Left colon (tissue), 2 donors: ENCODE measurements at places on chromosomes 7 and 10.

- DNase-seq: no peak
Observed at GRCh38 chr7:76428149-76428823, 3.5 kb downstream of the ZP3 start.

GRCh38 chr10:33570495-33570894 lies 236.0 kb upstream of the NRP1 start:
- DNase-seq: no peak

DNA sequence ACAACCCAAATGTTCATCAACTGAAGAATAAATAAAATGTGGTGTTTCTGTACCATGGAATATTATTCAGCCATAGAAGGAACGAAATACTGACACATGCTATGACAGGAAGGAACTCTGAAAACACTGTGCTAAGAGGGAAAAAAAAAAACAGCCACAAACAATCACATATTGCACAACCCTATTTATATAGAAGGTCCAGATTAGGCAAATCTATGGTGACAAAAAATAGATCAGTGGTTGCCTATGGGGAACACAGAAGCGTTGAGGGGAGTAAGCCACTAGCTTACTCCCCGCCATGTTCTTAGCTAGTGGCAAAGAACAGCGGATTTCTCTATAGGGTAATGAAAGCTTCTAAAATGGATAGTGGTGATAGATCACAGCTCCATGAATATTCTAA lies 198.4 kb downstream of the TPST1 start:
- DNase-seq: no peak

DNA sequence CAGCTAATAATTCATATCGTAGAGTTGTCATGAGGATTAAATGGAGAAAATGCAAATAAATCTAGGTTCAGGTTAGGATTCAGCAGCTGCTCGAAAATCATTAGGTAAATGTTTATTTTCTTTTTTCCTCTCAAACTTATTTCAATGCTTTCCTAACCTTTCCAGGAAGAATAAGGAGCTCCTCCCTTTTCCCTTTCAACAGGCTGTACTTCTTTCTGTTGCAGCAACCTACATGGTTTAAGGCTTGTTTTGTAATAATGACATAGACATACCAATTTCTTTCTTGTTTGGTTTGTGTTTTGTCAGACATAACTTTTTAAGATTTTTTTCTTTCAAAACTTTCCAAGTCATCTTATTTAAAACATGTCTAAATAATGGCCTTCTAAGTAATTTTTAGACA lies 18.2 kb downstream of the GPR141 start:
- no peak for DNase-seq

DNA sequence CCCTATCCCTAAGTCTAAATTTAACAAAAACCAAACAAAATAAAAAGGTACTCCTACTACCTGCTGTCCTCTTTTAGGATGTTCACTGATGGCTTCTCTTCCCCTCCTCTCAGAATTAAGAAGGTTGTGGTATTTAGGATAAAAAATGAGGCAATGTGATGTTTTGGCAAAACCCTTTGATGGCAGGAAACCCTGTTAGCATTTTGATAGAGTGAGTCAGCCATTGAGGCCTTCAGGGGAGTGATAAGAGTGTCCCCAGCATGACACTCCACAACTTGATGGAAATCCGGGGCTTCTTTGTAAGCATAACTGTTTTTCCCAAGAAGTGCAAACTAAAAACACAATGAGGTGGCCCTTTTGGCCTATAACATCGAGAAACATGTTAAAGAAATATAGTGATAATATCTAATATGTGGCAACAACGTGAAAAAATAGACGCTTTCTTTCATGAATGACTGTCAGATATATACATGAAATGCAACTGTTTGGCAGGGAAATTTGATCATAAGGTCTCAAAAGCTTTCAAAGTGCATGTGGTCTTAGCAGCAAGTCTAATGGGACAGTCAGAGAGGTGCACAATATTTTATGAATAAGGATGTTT lies 55.0 kb downstream of the PRTFDC1 start:
- DNase-seq: no peak

GRCh38 chr10:43350156-43350555 lies 21.3 kb upstream of the FXYD4 start:
- DNase-seq: peak; percentile 38

GRCh38 chr10:67657775-67658174 lies 38.2 kb downstream of the CTNNA3 start:
- DNase-seq: no peak

DNA sequence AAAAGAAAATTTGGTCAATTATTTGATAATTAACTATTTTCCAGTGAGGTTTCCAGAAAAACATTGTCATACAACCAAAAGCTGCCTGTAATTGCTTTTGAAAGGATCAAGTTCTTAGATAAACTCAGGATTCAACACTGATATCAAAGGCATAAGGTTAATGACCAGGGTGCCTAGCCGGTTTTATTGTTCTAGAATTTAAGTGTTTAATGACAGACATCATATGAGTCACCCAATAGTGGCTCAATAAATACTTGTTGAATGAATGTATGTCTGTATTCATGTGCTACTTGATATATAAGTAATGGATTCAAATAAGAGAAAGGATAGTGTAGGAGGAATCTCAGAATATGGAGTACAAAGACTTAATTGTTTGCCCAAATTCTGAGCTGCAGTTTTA lies 196.1 kb upstream of the LRGUK start:
- no peak for DNase-seq

DNA sequence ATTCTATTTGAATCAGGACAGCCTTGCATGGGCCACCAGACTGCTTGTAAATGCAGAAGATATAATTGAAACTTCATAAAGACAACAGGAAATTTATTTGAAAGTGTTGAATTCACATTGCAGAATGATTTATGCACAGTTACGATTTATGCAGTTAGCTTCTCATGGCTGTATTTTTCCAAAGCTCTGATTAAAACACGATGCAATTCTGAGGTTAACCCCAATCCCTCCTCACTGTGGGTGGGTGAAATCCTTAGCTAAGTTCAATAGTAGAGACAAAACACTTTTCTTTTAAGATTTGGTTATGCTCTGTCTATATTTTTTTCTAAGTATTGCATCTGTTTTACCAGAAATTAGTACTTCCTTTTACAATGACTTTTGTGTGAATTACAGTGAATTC lies 728.8 kb upstream of the IGFBP3 start:
- no peak for DNase-seq

- no peak for DNase-seq
Observed at GRCh38 chr10:74488907-74489306, 337.5 kb upstream of the KAT6B start.

DNA sequence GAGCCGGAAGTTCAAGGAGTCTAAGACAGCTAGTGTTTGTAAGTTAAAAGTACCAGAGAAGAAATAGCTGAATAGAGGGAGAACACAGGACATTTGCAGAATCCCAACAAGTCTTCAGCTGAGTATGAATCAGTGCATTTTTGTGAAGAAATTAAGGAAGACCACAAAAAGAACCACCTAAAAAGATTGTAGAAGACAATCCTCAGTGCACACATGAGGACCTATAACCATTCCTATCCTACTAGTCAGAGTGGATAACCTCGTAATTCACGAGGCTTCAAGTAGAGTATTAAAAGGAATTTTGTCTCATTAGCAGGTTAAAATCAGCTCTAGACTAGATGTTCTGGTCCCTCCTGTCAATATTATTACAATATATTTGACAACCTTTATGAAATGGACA lies 295.4 kb upstream of the KAT6B start:
- DNase-seq: no peak

DNA sequence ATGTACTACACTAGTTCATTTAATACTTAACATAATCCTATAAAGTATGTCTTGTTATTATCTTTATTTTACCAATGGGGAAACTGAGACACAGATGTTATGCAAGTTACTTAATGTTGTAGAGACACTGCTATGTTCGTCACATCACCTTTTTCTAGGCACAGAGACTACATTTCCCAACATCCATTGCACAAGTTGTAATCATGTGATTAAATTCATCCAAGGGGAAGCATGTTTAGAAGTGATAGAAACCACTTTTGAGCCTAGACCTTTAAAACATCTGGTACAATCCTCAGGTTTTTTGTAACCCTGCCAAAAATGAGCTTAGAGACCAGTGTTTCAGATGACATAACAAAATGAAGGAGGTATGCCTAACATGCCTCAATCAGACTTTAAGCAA lies 386.8 kb upstream of the HPS1 start:
- no peak for DNase-seq

DNA sequence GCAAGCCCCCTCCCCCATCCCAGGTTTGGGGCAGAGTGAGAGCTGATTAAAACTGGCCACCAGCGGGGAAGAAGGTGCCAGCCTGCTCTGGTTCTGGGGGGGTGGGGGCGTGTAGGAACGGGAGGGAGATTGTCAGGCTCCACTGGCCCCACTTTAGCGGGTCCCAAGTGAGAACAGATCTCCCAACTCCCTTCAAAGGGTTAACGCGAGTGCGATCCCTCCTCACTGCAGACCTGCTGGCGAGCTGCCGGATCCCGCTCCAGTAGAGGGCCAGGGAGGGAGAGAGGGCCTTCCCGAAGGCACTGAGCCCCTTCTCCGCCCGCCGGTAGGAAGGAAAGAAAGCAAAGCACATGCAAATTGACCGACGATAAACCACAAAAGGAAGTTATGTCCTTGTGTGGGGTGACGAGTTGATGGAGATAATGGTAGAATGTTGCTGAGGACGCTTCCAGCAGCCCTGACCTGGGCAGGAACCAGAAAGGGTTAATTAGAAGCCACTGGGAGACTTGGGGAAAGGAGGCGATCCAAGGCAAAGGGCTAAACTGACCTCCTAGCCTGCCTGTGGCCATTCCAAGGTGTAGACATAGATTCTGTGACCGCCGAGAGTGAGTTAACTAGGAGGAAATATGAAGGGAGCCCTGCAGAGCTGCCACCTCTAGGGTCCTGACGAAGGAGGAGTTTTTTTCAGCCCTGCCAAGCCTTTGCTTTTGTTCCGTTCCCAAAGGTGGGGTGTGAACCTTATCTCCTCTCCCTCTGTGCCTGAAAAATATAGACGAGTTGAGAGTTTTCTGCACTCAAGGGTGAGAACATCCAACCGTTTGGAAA lies 1.5 kb downstream of the NRG3 start:
- no peak for DNase-seq

DNA sequence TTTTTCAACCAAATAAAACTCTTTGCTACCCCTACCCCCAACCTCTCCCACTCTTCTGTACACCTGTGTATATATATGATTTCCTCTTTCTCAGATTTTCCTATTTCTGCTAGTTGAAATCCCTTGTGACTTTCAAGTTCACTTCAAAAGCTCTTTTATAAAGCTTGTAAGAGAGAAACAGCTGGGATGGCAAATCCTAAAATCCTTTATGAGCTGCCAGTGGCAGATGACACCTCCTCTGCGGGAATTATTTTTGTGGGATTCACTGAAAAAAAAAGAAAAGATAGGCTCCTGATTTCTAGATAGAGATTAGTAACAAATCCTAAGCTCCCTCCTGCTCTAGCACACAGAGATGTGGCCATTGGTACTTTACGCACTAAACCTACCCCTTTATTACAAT lies 92.9 kb downstream of the AHR start:
- no peak for DNase-seq

DNA sequence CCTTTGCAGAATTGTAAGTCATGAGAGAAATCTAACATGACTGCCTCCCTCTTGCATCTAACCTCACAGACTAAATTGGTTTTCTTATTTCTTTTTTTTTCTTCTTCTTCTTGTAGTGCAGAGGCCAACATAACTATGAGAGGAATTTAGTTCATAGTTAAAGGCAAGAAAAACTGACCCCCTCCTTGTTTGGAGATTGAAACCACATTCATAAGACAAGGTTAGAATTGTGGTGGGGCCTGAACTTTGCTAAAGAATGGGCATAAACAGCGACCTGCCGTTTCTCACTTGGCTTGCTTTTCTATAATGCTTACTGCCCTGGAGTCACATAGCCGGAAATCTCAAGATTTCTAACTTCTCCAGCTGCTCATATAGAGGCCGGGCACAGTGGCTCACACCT lies 2.4 kb upstream of the POLM start:
- no peak for DNase-seq

GRCh38 chr10:79068562-79069324 lies at the start of gene ZMIZ1:
ZMIZ1 (plus strand) TSS chr10:79068966; CDS start chr10:79201633, 132,667 bp downstream.
- DNase-seq: peak; percentile 88

GRCh38 chr7:87369216-87369615 lies 23.8 kb downstream of the CROT start:
- DNase-seq: no peak
